ENCODE measurements at places on chromosomes 2 and 18.

DNA sequence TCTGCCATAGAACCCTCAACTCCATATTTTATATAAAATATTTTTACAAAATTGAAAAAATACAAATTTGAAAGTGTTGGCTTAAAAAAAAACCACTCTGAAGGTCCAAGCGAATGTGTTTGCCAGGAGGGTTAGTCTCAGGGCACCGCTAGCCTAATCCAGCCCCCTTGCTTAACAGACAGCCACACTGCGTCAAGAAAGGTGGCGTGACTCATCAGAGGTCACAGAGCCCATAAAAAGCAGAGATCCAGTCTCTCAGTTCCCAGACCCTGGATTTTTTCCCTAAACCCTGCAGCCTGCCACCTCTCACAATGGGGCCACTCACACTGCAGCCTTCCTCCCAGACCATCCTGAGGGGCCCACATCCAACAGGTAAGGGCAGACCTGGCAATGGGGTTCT lies 3.9 kb upstream of the TNS1 start:
- no peak for DNase-seq

DNA sequence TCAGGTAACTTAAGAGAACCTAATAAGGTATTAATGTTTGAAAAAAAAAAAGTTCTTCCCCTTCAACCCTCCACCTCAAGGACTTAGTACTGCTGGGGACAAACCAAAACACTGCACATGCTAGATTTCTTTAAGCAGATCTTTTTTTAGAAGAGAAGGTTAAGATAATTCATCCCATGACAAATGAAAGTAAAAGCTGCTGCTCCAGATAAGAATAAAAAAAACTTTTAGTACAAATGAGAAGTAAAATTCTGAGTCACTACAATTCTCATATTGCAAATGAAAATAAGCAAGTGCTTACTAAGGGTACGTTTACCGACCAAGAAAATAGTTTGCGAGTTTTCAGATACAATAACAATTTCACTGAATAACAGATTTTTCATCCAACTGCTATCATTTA lies 8.9 kb downstream of the STAM2 start:
- no peak for DNase-seq

DNA sequence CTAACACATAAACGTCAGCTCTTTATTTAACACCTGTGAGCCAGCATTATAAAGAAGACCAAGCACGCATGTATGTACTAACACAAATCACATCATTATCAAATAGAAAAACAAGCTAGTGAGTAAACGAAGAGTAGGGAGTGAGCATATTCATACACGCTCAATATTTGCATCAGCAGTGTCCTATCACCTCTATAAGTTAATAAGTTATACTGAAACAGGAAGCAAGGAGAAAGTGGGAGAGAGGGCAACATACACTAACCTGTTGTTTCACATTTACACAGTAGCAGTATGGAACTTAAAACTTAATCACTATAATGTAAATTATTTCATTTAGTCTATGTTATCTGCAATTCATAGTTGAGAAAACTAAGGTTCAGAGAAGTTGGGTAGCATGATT lies 321.5 kb upstream of the TANK start:
- DNase-seq: no peak

- DNase-seq: no peak
Measured at GRCh38 chr2:86577817-86578456, 14.7 kb upstream of the CHMP3 start.

- DNase-seq: no peak
Measured at GRCh38 chr18:21739604-21740537, 721 bp upstream of the MIB1 start.

DNA sequence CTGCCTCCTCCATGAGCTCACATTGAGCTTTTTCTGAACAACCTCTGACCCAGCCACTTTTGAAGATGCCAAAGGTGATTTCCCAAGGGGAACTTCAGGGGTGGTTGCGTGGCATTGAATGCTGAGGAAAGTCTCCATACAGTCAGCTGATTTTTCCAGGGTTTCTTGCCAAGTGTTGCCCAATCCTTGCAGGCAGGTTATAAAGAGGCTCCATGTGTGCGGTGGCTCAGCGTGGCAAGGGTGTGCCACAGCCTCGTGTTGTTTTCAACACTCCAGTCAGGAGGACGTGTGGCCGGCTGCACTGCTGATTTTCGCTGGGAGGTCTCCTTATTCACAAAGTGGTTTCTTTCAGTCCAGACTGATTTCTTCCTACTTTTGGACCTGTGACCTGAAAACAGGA lies 81.4 kb upstream of the GATA6 start:
- DNase-seq: no peak

DNA sequence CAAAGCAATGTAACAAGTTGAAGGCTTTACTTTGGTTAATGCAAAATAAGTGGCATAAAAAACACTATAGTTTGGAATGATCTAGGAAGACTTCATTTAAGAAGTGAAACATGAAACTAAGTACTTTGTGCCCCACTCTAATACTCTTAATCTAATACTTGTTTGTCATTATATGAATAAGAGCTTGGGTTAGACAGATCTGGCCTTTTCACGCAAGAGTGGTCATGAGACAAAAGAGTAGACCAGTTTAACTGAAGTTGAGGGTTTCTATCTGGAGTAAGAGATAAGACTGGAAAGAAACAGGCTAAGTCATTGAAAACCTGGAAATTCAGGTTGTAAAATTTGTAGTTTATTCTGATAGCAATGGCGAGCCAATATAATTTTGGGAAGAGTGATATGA lies 2.8 kb downstream of the SLC30A6 start:
- no peak for DNase-seq

DNA sequence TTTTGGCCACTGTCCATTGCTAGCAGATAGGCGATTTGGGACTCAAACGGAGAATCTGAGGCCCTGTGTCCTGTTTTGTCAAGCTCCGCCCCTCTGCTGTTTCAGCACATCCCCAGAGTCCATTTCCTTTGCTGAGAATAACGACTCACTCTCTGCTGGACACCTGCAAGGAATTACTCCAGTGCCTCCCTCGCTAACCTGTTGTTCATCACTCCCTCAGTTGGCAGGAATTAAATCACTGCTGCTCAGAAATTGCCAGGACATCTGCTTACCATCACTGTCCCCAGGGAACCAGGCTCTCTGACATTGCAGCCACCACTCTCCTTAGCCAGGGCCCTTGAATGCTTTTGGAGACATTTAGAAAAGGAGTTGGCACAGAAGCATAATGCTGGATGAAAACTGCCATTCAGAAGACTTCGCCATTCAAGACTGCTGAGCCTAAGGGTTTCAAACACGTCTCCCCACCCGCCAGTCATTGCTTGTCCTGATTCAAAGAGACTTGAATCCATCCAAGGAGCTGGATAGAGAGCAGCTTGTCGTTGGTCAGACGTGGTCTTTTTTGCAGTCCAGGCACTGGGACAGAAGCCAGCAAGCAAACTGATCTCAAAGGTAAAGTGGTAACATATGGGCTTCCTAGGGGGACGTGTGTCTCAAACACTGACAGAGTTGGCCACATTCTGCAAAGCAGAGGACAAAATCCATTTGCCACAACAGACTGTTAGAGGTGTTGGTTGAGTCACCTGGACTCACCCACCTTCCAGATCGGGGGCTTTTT lies 155.3 kb downstream of the UXS1 start:
- DNase-seq: peak; percentile 25

GRCh38 chr2:175965773-175966172 lies 36.3 kb downstream of the LNPK start:
- DNase-seq: no peak

DNA sequence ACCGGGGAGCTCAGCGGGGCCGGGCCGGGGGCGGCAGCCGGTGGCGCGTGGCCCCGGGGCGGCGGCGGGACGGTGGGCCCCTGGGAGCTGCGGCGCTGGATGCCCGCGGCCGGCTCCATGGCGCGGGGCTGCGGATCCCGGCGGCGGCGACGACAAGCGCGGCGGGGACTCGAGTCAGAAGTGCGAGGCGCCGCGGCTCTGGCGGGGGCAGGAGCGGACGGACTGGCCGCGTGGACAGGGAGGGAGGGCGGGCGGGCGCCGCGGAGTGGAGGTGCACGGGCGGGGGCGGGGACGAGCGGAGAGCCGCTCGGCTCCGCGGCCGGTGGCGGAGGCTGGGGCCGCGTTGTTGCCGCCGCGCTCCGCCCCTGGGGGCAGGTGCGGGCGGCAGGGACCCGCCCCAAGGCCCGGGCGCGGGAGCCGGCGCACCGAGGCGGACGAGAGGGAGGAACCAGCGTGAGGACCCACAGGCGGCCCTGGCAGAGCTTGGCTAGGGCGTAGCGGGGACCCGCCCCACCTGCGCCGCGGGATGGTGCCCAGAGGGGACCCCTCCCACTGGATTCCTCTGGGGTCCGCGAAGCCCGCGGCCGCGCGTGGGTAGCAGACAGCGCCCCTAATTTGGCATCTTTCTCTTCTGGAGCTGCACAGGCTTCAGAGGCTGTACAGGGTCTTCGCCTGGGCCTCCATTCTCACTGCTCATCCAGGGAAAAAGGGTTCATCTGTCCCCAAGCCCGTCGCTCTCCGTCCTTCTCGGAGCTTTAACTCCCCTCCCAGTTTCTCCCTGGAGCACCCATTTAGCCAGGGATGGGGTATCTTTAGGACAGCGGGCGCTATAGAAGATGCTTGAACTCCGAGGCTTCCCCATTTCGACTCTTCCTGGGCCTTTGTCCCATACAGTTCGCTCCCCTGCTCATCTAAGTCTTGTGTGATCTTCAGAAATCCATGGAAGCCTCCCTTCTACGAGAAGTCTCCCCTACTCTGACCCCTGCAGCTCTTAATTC lies at the start of gene TMEM163:
Gene TMEM163, minus strand, starts transcription at position 184 of the 998 bp plus-strand sequence.
- no peak for DNase-seq

DNA sequence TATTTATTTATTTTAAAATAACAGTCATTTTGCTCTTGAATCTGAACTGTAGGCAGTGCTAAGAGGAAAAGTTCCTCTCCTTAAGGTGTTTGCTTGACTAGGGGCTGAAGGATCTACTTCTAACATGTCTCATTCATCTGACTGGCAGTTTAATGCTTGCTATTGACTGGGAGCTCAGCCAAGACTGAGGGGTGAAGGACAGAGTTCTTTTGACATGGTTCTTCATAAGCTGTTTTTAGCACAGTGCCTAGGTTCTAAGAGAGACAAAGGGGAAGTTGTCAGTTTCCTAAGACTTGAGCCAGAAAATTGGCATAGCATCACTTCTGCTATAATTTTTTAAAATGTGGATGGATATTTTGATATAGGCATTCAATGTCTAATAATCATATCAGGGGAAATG lies 73.0 kb downstream of the COMMD1 start:
- DNase-seq: peak; percentile 52

DNA sequence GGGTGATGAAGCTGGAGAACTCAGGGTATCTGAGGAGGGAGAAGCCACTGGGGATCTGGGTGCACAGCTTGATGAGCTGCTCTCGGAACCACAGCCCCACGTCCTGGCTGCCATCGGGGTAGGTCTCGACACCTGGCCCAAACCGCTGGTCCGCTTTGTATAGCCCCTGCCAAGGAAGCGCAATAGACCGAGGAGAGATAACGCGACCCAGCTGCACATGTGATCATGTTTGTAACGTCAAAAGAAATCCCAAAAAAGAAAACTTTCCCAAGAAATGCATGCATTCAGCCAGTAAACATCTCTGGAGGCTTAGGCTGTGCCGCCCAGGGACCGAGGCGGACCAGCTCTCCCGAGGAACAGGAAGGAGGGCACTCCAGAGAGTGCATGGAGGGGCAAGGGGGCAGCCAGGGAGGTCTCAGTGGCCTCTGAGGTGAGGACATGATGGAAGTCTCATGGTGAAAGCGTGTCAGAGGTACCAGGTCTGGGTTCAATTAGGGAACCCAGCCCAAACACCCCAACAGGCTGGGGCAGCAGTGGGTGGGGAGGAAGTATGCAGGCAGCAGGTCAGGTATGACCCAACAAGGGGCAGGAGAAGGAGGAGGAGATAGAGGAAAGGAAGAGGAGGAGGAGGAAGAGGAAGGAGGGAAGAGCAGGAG lies 28.3 kb downstream of the ANKMY1 start:
- DNase-seq: no peak
